Inflammatory macrophage (primary cell): ENCODE measurements at places on chromosomes 16 and 17.

DNA sequence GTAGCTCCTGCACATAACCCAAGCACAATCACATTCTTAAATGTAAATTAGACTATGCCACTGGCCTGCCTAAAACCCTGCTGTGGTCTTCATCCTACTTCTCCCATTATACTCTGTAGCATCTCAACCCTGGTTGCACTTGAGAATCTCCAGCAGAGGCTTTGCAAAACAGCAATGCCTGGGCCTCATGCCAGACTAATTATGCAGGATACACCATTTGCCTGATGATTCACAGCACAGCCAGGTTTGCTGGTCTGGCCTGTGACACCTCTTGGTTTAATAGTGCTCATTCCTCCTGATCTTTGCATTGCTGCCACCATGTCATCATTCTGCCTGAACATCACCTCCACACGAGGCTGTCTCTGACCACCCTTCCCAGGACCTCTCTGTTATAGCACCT lies 491.9 kb upstream of the TOM1L1 start:
- DNase-seq: no peak

DNA sequence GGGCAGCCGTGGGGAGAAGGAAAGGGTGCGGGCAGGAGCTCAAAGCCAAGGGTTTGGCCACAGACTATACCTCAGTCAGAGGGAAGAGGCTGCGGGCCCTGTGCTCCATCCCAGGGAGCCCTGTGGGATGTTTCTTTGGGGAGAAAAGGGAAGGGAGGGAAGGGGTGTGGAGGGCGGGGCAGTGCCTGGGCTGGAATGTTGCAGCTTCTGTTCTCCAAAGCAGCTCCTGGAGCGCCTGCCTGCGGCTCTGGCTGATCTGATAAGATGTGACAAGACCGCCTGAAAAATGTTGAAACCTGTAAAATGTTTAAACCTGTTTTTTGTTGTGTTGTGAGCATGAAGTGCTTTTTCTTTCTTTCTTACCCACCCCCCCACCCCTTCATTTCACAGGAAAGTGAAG lies 32.8 kb downstream of the WNT3 start:
- DNase-seq: no peak

GRCh38 chr17:49490276-49490675 lies 4.8 kb upstream of the NGFR start:
- DNase-seq: no peak

- no peak for DNase-seq
Measured at GRCh38 chr16:85528528-85529387, 84.4 kb upstream of the GSE1 start.

- no peak for DNase-seq
Measured at GRCh38 chr17:41406205-41406604, 8.8 kb upstream of the KRT31 start.

- no peak for DNase-seq
Measured at GRCh38 chr16:55015181-55015913, 84.7 kb downstream of the IRX5 start.

GRCh38 chr16:23146877-23147601 lies 2.2 kb downstream of the USP31 start:
- no peak for DNase-seq

GRCh38 chr16:27246439-27246838 lies 22.1 kb downstream of the NSMCE1 start:
- no peak for DNase-seq

GRCh38 chr17:77177002-77177741 lies 36.4 kb downstream of the SEC14L1 start:
- no peak for DNase-seq

DNA sequence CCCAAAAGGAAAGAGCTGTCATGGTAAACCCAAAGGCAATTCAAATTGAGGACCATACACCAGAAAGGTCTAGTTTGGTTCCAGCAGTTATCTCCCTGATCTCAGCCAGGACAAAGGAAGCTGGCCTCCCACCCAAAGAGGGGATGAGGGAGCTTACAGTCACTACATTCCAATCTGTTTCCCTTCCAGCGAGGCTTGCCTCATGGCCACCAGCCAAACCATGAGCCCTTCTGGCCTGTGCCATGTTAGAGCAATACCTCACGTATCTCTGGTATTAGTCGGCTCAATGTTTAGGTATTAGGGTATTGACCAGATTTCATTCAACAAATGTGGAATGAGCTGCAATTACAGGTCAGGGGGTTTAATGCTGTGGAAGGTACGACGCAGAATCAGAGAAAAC lies 8.4 kb downstream of the NDUFAB1 start:
- DNase-seq: no peak
